Thoracic aorta (tissue), 2 donors: ENCODE measurements at places on chromosomes 13 and 19. TPM values are rescaled to one million over a fixed set of nuclear protein-coding genes. Genes with fewer than 3 reads are reported as not detected.

GRCh38 chr19:650121-650520 is 10.4 kb downstream of the FGF22 start:
- H3K4me1 ChIP-seq, result no peaks in the 10 kb centered on the region
- peaks cover 62% of the 10 kb centered on the region for H3K36me3 ChIP-seq
- DNase-seq, result no peak
- no peak overlapping the region for H3K27ac ChIP-seq
- no peaks in the 10 kb centered on the region for H3K27me3 ChIP-seq

GRCh38 chr19:7787141-7787540 is 24.1 kb downstream of the CLEC4M start:
- H3K4me1 ChIP-seq, result no peaks in the 10 kb centered on the region
- no peak for DNase-seq
- H3K4me3 ChIP-seq, result peak overlapping the region; percentile 21
- H3K27me3 ChIP-seq, result no peaks in the 10 kb centered on the region
- H3K27ac ChIP-seq, result no peak overlapping the region

GRCh38 chr13:53105890-53106289 is 77.3 kb downstream of the OLFM4 start:
- no peaks in the 10 kb centered on the region for H3K4me1 ChIP-seq
- no peak overlapping the region for H3K4me3 ChIP-seq
- H3K27me3 ChIP-seq, result no peaks in the 10 kb centered on the region
- no peaks in the 10 kb centered on the region for H3K36me3 ChIP-seq
- no peak overlapping the region for H3K27ac ChIP-seq

GRCh38 chr19:18776288-18776594 is 14.9 kb downstream of the COMP start:
- no peaks in the 10 kb centered on the region for H3K4me1 ChIP-seq
- no peak overlapping the region for H3K27ac ChIP-seq
- H3K4me3 ChIP-seq, result no peak overlapping the region
- no peak for DNase-seq
- H3K36me3 ChIP-seq, result no peaks in the 10 kb centered on the region

ZNF541 gene
- total RNA-seq, result not detected
